Inflammatory macrophage treated with lipopolysaccharide for 1 hour (primary cell): ENCODE measurements at places on chromosomes 6 and 20.

DNA sequence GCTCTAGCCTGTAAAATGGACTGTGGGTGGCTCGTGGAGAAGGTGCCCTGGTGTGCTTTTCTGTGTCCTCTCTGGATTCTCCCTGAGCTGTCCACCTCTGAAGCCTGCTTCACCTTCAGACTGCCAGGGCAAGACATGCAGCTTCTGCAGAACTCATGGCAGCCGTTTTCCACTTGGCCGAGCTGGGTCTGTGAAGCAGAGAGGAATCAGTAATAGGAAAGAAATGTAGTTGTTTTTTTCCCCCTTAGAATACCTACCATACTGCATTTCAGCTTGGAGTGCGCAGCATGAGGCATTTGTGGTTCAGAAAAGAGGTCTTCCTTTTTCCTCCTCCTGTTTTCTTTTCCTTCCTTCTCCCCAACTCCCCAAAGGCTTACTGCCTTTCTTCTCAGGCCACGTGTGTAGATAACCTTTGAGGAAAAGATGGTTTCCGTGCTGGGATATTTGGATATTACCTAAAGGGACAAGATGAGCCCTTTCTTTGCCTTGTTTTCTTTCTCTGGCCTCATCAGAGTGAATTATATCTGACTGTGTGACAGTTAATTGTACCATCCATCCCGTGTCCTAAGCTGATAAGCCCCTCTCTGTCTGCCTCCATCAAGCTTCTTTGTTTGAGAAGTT lies 39.4 kb downstream of the RREB1 start:
- no peak for DNase-seq

DNA sequence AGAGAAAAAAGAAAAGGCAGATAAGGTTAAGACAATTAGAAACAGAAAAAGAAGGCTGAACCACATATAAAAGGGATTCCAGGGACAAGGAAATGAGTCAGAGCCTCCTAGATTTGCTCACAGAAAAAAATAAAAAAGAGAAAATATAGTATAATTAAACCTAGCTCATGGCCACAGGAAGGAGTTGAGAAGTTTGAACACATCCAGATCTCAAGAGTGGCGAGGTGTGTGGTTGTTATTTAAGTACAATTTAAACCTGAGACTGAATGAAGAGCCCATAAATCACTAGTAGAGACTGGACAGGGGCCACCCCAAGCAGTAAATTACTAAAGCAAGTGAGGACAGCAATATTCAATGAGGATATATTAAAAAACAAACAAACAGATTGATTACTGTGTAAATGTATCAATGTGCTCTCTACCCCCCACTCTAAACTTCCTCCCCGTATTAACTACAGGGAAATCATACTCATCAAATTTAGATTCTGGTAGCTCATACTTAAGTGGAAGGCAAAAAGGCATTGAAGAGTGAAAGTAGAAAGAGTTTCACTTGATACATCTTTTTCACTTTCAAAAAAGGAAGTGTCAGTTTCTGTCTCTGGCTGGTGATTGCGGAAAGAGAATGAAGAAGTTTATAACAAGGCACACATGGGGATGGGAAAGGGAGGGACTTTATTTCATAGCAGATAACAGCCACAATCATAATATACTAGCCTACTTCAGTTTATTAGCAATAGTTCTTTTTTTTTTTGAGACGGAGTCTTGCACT lies 49.3 kb upstream of the SCAF8 start:
- peak; percentile 71 for DNase-seq

- no peak for DNase-seq
Measured at GRCh38 chr20:52305024-52305645, 113.6 kb upstream of the ZFP64 start.

DNA sequence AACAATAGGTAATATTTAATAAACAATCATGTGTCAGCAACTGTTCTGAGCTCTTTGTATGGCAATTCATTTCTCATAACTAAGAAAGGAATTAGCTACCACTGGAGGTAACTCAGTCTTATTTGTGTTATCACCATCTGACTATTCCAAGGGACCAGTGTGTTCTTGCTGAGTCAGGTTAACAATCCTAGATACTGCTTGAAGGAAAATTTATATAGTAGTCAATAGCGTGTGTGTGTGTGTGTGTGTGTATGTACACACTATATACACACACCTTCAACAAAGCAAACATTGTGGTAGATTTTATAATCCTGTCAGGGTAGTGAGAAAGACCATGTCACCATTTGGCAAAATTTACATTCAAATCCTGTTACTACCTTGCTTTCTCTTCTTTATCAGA lies 45.8 kb upstream of the SMIM8 start:
- no peak for DNase-seq

GRCh38 chr6:28446818-28447511 lies 3.7 kb upstream of the ZSCAN23 start:
- DNase-seq = no peak

- no peak for DNase-seq
Measured at GRCh38 chr20:18635380-18635779, 47.5 kb downstream of the DTD1 start.

DNA sequence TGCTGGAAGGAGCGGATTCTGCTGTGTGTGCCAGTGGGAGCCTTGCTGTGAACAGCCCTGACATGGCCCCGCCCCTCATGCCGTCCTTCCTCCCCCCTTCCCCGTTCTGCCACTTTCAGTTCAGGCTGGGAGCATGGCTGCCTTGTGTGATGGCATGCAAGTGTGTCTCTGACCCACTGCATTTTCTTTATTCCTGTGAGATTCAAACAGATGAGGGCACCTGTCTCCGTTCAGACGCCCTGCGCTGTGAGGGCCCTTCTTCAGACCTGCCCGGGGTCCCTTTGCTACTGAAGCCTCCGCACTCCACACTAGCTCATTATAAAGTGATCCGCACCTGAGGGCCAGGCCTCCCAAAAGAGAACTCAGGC lies 88.3 kb downstream of the TAF4 start:
- DNase-seq = no peak

DNA sequence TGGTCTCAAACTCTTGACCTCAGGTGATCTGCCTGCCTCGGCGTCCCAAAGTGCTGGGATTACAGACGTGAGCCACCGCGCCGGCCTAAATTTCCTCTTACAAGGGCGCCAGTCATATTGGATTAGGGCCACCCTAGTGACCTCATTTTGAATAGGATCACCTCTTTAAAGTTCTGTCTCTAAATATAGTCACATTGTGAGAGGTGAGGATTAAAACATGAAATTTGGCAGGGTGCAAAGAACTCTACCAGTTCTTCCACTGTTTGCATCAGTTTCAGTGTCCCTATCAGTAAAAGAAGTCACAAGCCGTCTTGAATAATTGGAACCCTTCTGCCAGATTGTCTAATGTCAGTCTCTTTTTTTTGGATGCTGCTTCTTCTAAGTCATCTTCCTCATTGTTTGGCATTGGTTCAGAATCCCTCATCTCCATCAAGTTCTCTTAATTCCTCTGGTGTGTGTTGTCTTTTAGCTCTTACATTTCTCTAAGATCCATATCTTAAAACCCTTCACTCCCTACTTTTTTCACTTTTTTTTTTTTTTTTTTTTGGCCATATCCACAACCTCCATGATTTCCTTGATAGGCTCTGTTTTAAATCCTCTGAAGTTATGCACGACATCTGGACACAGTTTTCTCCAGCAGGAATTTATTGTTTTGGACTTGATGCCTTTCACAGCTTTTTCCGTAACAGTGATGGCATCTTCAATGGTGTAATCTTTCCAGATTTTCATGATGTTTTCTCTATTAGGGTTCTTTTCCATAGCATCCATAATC lies 56.8 kb downstream of the NCOA3 start:
- no peak for DNase-seq

DNA sequence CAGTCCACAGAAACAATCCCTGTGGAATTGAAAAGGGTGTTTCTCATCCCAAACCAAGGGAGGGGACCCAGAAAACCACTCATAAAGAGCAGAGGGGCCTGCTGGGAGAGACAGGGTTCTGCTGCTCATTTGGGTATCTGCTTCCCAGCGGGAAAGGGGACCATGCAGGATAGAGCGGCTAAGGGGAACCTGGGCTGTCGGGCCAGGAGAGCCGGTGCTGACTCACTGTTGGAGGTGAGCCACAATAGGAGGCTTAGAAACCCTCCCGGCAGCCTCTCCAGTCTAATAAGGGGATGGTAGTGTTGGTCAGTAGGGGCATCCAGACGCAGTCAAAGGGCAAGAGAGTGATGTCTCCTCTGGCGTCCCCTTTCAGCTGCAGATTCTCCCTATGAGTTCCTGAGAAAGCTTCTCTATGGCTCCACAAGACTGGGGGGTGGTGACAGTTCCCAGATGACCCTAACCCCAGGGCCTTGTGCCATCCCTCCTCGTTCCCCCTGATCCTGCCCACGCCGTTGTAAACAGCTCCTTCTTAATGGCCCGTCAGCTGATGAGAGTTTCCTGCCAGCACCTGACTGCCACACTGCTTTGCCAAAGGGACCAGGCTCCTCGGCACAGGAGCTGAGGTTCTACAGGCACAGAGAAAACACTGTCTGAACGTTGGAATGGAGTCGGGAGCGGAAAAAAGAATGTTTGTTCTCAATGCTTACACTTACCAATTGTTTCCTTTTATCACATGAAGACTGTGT lies 646.1 kb upstream of the DEFB115 start:
- DNase-seq = no peak

- DNase-seq = no peak
Measured at GRCh38 chr6:25121186-25121585, 158.0 kb upstream of the CARMIL1 start.

- DNase-seq = no peak
Measured at GRCh38 chr20:45115829-45116228, 855 bp upstream of the WFDC5 start.

GRCh38 chr6:33082702-33083101 lies 6.9 kb downstream of the HLA-DPB1 start:
- peak; percentile 63 for DNase-seq
